ENCODE measurements at places on chromosomes 11 and 22.
A peak's percentile ranks its signal among the peaks of the same experiment; 100 is the strongest.

DNA sequence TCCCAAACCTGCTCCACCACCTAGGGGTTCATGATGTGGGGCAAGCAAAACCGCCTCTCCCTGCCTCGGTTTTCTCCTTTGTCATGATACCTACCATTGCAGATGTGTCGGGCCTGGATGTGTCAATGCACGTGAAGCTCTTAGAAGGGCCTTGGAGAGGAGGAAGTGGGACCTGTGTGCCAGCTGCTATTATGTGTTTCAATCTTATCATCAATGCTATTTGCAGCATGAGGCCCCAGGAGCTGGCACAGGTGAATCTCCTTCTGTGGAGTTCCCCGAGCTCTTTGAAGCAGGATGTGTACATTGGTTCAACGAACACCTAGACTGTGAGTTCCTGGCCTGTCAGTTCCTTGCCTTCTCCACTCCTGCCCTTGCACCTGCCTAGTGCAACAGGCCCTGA is 331.6 kb downstream of the CTTN start:
- no peak for DNase-seq

DNA sequence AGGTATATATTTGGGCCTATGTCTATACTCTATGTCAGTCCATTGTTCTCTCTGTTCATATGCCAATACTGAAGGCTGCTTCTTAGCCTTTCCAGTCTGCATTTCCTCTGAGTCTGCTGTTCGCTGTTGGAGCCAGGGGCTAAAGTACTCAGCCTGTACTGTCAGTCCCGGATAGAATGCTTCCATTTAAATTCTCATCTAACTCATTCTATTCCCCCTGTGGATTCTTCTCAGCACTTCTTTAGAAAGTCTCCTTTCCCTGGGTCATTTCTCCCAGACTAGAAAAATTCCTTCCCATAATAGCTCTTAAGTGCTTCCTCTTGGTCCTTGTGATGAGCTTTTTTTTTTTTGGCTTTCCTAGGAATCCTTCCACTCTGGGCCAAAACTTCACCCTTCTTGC is 293.1 kb downstream of the KIRREL3 start:
- no peak for DNase-seq

DNA sequence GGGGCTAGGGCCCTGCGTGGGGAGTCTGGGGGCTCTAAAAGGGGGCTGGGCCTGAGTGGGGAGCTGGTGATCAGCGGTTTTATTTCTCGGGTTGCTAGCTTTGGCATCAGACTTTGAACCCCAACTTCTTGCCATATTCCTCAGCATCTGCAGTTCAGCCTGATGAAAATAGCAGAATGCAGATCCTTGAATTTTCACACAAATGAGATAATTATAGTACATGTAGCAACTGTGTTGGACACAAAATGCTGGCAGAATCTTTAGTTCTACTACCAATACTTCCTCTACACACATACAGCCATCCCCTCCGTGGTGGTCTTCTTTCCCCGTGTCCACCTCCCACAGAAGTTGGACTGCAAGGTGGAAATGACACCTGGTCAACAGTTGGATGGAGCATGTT is 1.5 kb downstream of the ZC3H7B start:
- DNase-seq = no peak

DNA sequence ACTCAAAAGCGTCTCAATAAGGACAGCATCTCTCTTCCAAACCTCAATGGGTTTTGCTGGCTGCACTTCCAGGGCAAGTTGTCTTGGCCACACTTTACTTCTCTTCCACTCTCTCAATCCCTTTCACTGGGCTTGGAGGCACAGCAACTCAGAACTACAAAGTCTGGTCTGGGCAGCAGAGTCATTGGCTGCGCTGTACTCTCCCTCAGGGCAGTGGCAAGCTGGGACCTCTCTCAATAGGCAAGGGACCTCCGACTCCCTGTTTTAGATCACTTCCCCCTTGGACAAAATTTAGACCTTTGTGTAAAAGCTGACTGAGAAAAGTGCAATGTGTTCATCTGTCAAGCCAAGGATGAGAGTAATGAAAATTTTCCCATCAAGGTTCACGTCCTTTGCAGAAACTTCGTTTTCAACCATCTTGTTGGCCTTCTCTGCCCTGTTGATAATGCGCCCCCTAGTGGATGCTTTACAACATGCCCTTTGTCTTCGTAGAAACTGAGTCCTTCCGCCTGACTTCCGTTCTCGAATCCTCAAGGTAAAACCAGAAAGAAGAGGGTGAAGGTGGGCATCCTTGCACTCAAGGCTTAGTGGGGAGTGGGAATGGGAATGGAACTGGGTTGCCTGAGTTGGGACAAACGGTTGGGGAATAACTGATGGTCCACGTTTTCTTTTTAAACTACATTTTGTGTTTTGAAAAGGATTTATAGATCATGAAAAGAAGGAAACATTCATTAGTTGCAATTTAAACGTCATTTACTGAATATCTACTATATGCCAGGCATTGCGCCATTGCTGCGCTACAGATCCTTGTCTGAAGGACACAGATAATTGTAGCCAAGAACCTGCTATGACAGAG is 99.1 kb downstream of the CD44 start:
- peak; percentile 80 for DNase-seq

DNA sequence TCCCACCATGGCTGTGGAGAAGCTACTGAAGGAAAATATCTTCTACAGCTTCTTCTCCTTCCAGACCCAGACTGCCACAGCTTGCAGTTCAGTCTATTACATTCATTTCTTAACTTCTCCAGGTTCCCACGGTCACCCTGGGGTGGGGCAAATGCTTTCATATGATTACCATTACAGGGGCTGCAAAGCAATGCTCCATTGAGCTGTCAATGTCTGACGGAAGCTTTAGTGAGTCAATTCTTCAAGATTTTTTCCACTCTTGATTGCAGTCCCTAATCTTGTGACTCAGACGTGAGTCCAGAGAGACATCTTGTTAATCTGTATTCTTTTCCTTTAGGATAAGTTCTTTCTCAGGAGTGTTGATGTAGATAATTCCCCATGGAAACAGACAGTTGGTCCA is 233.4 kb upstream of the DDI1 start:
- DNase-seq = no peak

- no peak for DNase-seq
Observed at GRCh38 chr22:33542722-33543121, 377.6 kb downstream of the LARGE1 start.

GRCh38 chr11:112520354-112520753 is 259.7 kb upstream of the PLET1 start:
- no peak for DNase-seq

DNA sequence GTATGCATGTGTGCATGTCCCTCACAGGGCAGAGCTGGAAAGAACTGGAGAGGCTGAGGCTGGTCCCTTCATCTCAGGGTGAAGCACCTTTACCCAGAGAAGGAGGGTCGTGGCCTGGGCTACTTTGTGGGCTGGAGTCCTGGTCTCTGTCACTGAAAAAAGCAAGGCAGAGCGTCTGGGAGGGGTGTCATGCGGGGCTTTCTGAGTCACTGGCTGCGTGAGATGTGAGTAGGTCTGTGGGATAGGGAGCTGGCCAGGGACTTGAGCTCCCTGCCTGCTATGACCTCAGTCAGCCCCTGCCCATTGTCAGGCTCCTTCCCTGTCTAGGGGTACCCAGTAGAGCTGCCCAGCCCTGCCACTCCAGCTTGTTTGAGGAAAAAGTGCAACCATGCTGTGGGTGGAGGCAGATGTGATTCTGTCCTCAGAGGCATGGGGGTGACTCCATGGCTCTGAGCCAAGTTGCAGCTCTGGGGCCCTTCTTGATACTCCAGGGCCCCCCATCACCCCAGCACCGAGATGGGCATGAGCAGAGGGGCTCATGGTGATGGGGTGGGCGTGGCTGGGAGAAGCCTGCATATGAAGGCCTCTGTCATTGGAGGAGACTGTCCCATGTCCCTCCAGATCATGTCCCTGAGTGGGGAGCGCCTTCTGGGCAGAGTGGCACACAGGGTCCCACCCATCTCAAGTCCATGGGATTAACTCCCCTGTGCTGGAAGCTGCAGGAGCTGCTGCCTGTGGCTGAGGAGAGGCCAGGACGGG is 27.8 kb downstream of the KCNQ1 start:
- no peak for DNase-seq

- DNase-seq = no peak
Observed at GRCh38 chr11:119044708-119045107, 12.3 kb downstream of the HYOU1 start.

DNA sequence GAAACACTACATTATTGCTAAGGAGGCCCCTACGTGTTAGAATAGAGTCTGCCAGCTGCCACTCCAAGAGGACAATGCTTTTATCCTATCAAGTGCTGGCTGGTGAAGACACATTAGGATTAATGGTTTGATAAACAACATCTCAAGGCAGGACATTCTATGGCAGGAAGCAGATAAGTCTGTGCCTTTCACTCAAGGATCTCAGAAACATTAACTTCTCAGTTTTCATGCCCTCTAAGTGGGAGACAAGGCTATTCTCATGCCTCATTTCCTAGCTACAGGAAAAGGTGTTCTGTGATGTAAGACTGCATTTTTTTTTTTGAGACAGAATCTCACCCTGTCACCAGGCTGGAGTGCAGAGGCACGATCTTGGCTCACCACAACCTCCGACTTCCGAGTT is 23.5 kb upstream of the TIMP3 start:
- no peak for DNase-seq

GRCh38 chr11:636511-637332 is at the start of gene DRD4:
DRD4 (plus strand) TSS chr11:637269; CDS start chr11:637305, 36 bp downstream.
- DNase-seq = no peak

DNA sequence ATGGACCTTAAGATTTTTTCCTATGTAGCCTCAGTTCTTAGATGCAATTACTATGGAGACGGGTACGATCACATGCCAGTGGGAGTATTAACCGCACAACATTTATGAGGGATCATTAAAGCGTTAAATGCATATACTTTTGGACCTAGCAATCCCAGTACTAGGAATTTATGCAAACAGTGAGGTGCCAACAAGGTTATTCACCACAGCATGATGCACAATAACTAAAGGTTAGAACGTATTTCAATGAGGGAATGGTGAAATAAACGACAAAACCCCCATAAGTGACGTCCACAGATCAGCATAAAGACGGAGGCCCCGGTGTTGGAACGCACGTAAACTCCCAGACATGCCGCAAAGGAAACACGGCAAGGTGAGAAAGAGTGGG is 539 bp downstream of the SIRT3 start:
- peak; percentile 67 for DNase-seq

DNA sequence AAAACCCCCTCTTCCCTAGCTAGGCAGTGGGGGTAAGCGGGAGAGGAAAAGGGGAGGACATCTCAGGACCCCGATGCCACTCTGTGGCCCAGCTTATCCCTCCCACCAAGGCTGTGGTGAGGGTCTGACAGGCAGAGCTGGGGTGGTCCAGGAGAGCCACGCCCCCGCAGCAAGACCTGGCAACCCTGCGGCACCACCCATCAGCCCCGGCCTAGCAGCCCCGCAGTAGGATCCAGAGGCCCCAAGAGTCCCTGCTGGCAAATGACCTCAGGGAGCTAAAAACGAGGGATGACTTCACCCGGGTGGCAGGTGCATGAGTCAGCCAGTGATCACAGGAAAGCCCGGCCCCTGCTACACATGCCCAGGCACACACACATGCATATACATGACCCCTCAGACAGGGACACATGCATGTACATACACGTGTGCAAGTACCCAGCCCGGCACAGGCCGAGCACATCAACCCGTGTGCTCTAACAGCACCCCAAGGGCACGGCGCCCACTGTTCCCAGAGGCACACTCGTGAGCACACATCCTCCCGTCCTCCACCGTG is 32.3 kb downstream of the ARVCF start:
- no peak for DNase-seq

DNA sequence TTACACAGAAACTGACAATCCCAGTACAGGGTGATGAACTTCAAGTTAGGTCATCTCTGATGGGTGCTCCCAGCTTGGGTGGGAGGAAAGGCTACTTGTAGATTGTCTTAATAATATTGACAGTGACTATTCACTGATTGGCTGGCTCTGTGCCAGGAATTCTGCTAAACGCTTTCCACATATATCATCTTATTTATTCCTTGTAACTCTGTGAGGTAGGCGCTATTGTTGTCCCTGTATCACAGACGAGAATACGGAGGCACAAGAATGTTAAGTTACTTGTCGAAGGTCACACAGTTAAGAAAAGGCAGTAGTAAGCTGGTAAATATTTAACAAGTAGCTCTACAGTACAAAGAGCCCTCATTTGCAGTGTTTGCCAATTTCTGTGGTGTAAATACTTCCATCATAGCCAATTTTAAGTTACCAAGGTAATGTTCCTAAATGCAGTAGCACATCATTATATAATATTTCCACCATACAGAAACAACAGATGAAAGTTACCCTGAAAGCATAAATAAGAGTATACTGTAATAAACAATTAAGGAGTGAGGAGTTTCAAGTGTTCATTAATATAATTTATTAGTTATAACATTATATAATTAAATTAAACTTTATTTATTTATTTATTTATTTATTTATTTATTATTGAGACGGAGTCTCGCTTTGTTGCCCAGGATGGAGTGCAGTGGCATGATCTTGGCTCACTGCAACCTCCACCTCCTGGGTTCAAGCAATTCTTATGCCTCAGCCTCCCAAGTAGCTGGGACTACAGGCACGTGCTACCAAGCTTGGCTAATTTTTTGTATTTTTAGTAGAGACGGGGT is 11.5 kb upstream of the TIMP3 start:
- DNase-seq = no peak

GRCh38 chr11:118670063-118670462 is 9.4 kb downstream of the TREH start:
- DNase-seq = no peak

DNA sequence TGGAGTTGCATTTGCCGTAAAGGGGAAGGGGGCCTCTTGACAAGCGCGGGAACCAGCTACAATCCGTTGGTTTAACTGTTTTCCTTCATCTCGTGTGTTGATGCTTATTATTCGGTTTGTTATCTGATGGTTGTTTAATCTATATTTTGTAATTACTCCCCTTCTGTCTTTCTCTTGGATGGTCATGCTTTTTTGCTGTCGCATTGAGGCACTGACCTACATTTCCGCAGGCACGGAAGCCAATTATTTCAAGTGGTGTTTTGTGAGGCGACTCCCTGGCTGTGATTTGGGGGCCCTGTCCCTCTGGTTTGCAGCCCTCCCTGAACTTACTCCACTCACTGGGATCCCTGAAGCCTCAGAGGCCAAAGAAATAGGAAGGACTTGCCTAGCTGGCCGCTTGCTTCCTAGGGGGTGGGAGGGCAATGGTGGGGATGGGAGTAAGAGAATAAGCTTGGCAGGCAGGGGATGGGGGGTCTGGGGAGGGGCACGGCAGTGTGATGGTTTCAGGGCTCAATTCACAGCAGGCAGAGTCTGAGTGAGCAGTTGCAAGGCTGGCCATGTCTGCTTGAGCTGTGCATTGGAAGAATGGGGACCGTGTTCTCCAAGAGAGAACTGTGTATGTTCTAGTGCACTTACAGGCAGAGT is 165.8 kb upstream of the B3GAT1 start:
- no peak for DNase-seq

- DNase-seq = no peak
Observed at GRCh38 chr11:130629039-130629438, 180.6 kb downstream of the ADAMTS15 start.

DNA sequence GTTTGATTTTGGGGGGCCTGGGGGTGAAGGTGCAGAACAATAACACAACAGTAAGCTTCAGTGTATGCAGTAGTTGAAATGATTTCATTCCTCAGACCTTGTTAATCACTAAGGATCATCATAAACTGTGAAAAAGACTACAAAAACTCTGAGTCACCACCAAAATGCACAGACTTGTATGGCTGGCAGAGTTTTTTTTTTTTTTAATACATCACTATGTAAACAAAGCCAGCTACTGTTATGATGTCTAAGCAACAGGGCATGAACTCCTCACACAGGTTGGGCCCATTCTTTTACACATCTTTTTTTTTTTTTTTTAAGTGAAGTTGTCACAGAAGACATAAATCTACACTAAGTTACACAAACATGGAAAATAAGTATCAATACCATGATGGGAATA is 311.9 kb downstream of the GUCY1A2 start:
- no peak for DNase-seq
